ENCODE measurements at places on chromosomes 1 and 21. TPM values are rescaled to one million over a fixed set of nuclear protein-coding genes. Genes with fewer than 3 reads are reported as not detected.

- no peaks in the 10 kb centered on the region for H3K4me1 ChIP-seq
- no peaks in the 10 kb centered on the region for H3K36me3 ChIP-seq
- no peaks in the 10 kb centered on the region for H3K27me3 ChIP-seq
- no peak for DNase-seq
These were observed 101.9 kb upstream of the KCNE2 start for GRCh38 chr21:34261841-34262468.

DNA sequence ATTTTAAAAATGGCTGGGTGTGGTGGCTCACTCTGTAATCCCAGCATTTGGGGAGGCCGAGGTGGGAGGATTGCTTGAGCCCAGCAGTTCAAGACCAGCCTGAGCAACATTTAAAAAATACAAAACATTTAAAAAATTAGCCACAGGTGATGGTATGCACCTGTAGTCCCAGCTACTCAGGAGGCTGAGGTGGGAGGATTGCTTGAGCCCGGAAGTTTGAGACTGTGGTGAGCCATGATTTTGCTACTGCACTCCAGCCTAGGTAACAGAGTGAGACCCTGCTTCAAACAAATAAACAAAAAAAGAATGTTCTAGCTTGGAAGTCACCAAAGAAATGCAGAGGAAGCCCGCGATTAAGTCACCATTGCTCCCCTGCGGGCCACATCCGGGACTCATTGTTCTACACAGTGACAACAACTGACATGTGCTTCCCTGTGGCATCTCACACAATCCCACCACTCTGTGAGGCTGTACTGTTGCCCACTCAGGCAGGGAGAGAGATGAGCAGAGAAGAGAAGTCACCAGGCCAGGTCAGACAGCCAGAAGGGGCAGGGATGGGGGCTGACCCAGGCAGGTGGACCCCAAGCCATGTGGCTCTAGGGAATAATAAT is 18.4 kb upstream of the SPATC1L start:
- no peaks in the 10 kb centered on the region for H3K27me3 ChIP-seq
- H3K36me3 ChIP-seq = peaks cover 76% of the 10 kb centered on the region

GRCh38 chr1:116981521-116982037 is 20.0 kb upstream of the CD101 start:
- H3K27me3 ChIP-seq = no peaks in the 10 kb centered on the region
- no peaks in the 10 kb centered on the region for H3K36me3 ChIP-seq
- no peak for DNase-seq
- no peak overlapping the region for H3K4me3 ChIP-seq
- H3K4me1 ChIP-seq = no peaks in the 10 kb centered on the region

DNA sequence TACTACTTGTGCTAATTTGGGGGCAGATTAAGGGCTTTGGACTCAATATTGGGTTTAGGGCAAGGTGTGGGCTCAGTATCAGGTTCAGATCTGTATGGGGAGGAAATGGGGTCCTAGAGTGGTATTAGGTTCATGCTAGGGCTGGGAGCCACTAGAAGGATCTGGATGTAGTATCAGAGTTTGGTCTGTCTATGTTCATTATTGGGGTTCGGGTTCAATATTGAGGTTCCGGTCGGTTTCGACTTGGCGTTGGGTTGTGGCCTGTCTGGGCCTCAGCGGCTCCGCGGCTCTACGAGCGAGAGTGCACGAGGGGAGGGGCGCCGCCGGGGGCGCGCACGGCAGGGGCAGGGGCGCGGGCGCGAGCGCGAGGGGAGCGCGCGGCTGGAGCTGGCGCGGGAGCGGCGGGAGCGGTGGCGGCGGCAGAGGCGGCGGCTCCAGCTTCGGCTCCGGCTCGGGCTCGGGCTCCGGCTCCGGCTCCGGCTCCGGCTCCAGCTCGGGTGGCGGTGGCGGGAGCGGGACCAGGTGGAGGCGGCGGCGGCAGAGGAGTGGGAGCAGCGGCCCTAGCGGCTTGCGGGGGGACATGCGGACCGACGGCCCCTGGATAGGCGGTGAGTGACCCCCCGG is at the start of gene PTPRF:
PTPRF (plus strand) TSS at position 401 of the 624 bp plus-strand sequence. CDS start 14,193 bp downstream, outside the sequence.
- peak; percentile 79 for DNase-seq
- peaks cover 30% of the 10 kb centered on the region for H3K4me1 ChIP-seq
- peak within 1 kb of the TSS; percentile 73 for H3K27ac ChIP-seq
- H3K27me3 ChIP-seq = no peaks in the 10 kb centered on the region
- H3K36me3 ChIP-seq = no peaks in the 10 kb centered on the region

GRCh38 chr1:106571109-106571508 is 485.4 kb upstream of the PRMT6 start:
- H3K36me3 ChIP-seq = no peaks in the 10 kb centered on the region
- no peak overlapping the region for H3K4me3 ChIP-seq
- H3K4me1 ChIP-seq = no peaks in the 10 kb centered on the region

Gene KRTAP7-1
- not detected for total RNA-seq

Gene CDC42BPA
- total RNA-seq = 40.3 TPM

Gene CTSS
- total RNA-seq = 824 TPM

All from lower lobe of right lung (tissue), 2 donors.